Hindlimb muscle (tissue), 1 donor: ENCODE measurements at places on chromosomes 2 and 18. TPM values are rescaled to one million over a fixed set of nuclear protein-coding genes. Genes with fewer than 3 reads are reported as not detected.

DNA sequence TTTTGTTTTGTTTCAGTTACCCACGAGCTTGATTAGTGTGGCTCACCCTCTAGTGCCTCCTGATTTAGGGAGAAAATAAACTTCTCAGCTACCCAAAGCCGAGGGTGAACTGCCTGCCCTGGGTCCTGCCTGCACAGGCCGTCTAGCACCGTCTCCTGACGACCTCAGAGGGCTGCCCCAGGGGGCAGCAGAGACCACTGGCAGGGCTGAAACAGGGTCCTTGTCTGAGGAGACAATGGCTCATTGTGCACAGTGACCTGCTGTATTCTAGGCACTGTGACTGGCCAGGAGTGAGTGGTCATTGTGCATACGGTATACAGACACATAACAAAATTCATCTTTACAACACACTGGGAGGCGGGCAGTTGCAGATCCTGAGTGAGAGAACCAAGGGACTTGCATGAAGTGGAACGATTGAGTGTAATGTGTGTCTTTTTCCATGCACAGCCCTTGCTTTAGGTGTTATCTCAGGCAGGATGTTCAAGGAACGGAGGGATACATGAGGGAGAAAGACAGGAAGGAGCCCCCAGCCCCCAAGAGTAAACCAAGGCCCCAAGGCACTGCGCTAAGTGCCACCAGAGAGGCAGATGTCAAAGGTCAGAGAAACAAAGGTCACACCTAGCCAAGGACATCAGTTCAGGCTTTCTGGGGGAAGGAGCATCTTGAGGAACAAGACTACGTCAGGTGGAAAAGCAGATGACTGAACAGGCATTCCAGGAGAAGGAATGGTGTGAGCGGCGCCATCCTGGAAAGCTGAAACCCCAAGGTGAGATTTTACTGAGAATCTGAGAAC lies 421.3 kb downstream of the LPIN1 start:
- no peak for DNase-seq

DNA sequence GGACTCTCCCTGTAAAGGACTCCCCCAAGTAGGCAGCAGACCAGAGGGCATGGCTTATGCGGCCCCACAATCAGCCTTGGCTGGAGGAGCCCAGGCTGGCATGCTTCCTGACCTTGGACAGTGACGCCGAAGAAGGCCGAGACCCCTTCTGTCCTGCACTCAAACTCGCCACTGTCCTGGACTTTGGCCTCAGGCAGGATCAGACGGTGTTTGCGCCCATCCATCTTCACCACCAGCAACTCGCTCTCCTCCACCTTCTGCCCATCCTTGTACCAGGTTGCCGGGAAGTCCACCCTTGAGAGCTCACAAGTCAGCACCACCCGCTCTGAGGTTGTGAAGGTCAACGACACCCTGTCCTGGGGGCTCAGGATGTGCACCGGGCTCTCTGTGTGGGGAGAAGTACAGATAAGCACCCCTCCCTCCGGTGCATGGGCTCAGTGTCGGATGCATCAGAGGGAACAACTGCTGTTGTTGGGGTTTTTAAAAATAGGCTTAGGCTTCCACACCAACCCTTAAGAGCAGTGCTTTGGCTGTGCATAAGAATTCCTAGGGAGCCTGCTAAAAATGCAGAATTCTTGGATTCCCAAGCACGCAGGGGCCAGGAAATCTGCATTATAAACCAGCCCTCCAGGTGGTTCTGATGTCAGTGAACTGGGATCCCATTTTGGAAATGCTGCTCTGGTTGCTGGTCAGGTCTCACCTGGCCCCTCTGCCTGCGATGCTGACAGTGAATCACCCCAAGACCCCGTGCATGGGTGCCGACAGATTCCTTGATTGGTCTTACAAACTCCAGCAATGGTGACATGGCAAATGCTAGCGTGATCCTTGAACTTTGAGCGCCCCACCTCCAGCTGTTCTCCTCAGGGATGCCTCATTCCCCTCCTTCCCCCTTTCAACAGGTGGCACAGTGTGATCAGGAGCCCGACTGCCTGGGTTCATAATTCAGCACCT lies 5.9 kb downstream of the OBSL1 start:
- DNase-seq = no peak

DNA sequence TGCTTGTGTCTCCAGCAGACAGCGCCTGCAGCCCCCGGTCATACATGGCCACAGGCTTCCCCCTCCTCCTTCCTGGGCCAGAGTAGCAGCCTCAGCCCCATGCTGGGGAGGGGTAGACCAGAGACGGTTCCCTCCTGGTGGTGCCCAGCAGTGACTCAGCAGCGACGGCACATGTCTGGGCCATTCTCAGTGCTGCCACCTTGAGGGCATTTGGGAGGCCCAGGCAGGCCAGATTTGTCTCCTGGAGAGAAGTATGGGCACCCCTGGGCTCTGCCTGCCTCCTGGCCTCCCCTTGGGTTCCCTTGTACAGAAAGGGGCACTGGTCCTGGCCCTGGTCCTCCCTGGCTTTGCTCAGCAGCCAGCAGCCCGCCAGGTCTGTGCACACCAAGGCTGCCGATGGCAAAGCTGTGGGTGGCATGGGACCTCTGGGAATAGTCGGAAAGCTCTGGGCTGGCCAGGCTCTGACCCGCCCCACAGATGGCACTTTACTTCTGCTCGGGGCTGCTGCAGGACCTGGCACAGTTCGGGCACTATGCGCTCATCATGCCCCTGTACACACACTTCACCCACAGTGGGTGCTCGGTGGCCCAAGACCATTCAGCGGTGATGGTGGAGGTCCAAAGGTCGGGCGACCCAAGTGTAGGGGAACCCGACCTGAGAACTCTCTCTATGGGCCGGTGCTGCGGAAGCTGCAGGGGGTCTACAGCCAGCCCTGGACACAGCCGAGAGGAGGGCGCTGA lies 11.4 kb upstream of the ALPI start:
- DNase-seq = no peak

- DNase-seq = peak; percentile 13
These were observed 47.1 kb upstream of the CELF4 start for GRCh38 chr18:37612524-37613252.

The SERPINB7 gene
- polyA plus RNA-seq = 0.35 TPM

The NT5DC4 gene
- polyA plus RNA-seq = not detected
